ENCODE measurements at places on chromosomes 6 and 20. TPM values are rescaled to one million over a fixed set of nuclear protein-coding genes. Genes with fewer than 3 reads are reported as not detected.

Gene STMND1
- not detected for polyA plus RNA-seq

DNA sequence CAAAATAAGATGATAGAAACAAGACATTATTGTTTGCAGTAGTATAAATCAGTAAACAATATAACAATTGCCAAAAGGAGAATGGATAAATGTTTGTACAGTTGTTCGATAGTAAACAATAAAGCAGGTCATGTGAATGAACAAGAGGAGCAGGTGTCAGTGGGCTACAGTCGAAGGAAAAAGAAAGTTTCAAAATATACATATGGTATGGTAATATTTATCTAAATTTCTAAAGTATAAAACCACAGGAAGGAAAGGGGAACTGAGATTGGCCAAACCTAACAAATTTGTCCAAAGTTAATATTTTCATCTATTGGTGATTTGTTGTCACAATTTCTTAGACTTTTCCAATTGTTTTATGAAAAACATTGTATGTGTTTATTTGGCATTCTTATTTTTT is 110.9 kb downstream of the SH3BGRL2 start:
- DNase-seq, result no peak

DNA sequence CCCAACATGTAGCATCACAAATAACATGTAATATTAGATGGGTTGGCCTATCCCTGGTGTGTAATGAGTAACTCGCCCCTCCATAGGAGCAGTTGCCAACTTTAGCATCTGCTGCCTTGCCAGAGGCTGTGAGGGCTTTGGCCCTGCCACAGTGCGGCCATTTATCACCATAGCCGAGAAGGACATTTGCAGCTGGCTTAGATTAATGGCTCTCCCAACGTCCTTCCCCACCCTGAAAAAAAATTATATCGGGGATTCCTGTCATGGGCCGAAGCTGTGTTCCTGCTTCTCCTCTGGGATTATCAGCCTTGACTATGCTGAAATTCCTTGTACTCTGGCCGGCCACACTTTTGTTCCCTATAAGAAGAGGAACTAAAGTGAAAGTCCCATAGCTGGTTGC is 7.6 kb upstream of the ADIG start:
- DNase-seq, result peak; percentile 40

Gene CYP39A1
- polyA plus RNA-seq, result 1.5 TPM

Gene TNFRSF21
- polyA plus RNA-seq, result 22.9 TPM

Gene THBD
- 9.9 TPM for polyA plus RNA-seq

DNA sequence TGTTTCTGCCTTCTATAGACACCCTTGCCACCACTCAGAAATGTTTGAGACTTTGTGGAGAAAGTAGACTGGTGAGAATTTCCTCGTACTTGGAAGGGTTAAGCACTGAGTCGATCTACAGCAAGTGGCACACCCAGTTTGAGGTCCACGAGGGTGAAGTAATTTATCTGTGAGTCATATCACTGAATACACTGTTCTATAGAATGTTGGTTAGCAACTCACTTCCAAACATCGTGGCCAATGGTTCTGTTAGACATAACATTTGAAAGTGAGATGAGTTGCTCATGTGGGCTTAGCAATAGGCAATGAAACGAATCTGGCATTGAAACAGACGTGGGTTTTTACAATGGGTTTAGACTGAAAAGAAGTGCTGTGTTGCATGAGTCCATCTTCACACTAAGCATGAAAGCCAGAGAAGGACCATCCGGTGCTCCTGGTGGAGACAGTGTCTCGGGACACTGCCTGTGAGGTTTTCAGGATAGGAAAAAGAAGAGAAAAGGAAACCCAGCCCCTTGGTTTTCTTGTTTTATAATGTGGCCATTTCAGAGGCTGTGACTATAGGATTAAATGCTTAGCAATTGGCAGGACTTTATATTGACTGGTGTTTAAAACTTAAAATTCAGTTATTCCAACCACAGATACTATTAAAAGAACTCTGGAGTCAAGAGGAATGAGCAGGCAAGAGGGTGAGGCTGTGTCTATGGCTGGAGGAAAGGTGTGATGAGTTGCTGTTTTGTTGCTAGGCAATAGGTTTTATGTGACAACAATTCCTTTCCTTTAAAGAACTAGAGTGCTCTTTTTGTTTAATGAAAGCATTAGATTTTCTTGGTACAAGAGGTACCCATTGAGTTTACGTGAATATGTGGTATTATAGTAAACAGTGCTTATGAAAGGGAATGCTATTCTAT is 31.0 kb upstream of the EZR start:
- DNase-seq, result no peak

Gene TMEM239
- polyA plus RNA-seq, result not detected

DNA sequence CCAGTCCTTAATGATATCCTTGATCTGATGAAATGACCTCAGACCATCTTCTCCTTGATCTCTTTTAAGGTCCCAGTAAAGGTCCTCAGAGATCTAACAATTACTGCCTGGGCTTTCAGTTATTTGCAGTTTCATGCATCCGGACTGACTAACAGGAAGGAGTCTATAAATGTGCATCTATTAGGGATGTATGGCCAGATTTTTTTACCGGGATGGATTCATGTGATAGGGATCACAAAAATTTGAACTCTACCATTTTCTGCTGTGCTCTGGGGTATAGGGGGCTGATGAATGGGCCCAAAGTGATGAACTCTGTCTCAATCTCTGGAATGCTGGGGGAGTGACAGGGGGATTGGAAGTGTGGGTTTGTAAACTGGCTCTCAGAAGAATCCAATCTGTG is 36.2 kb upstream of the SCUBE3 start:
- DNase-seq, result no peak

- DNase-seq, result no peak
These were observed 29.9 kb upstream of the PKHD1 start for GRCh38 chr6:52117352-52117751.

- DNase-seq, result no peak
These were observed 180.8 kb upstream of the CST7 start for GRCh38 chr20:24768201-24768636.

GRCh38 chr6:132592855-132593254 is 3.3 kb upstream of the TAAR5 start:
- DNase-seq, result no peak

Gene CLPSL2
- polyA plus RNA-seq, result not detected

DNA sequence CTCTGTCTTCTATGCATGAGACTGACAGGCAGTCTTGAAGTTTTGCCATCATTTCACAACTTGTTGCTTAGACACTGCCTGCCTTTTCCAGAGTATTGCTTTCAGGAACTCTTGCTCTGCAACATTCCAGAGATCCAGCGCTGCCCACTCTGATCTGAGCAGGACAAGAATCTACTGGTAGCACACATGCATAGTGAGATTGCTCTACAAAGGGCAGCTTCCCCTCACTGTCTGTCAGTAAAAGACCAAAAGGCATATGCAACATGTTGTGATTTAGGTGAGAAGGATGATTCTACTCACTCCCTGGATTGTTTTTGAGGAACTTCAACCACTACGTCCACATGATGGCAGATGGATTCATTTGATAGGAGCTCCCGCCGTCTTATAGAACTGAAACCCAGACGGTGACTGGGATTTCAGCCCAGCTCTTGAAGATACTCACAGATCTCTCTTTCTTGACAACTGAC is 259.1 kb downstream of the ARID1B start:
- peak; percentile 35 for DNase-seq

GRCh38 chr6:11659757-11660156 is 118.8 kb downstream of the ADTRP start:
- DNase-seq, result no peak

GRCh38 chr6:16229700-16230099 is 8.7 kb upstream of the GMPR start:
- no peak for DNase-seq

Gene ULBP1
- 0.30 TPM for polyA plus RNA-seq

DNA sequence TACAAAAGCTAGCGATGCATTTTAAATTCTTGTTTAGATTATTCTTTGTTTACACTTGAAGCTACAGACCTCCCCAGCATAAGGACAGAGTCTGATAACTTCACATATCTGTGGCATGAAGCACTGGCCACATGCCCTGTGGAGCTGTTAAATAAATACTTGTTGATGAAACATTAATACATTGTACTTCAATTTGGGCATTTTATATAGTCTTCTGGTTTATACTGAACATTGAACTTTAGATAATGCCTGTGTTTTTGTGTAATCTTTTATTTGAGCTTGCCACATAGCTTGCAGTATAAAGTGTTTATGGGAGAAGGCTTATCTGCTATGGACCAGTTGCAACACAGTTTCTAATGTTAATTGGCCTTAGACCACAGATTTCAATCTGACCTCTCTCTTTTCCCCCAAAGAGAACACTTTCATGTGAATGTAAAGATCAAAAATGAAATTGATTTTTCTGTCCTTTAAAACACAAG is 48.2 kb downstream of the FRK start:
- no peak for DNase-seq

- peak; percentile 15 for DNase-seq
These were observed 336.2 kb downstream of the FOXA2 start for GRCh38 chr20:22248051-22248667.

DNA sequence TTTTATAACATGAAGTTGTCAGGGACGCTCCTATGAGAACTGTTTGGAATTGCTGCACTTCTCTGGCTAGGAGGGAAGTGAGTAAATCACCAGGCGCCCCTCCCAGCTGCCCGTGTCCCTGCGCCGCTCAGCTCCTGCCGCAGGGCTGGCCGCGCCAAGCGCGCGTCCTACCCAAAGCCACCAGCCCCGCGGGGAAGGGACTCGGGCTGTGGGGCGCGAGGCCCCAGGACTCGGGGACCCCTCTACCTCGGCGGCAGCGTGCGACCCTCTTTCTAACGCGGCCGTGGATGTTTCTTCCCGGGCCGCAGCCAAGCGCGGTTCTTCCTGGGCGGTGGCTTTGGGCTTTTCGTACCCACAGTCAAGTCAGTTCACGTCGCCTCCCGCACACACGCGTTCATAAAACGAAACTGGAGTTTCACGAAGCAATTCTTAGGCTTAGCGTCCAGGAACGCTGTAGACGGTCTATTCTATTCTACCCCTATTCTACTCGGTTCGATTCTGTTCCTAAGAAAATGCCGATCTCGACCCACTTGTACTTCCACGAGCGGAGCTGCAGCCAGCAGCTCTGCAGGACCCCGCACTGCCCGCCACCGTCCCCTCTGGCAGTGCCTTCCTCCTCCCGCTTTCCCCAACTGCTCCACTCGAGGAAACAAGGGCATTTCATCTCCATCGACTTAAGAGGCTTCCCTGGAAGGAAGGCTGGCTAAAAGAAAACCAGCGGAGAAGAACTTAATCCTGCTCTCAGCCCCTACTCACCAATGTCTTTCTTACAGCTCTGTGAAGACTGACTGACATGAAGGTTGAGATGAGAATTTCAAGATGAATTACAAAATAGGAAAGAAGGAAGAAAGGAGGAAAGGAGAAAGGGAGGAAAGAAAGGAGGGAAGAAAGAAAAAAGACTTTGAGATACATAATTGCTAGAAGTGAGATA is 15.4 kb downstream of the FOXC1 start:
- no peak for DNase-seq

Gene FAM217B
- polyA plus RNA-seq, result 22.7 TPM

GRCh38 chr6:25487012-25487411 is 165.0 kb upstream of the SCGN start:
- DNase-seq, result no peak

- no peak for DNase-seq
These were observed 203.1 kb downstream of the C6orf118 start for GRCh38 chr6:165106261-165106660.

GRCh38 chr20:57593134-57593886 is 26.9 kb downstream of the ZBP1 start:
- no peak for DNase-seq

Gene PTPN1
- polyA plus RNA-seq, result 19.3 TPM

Gene CASS4
- polyA plus RNA-seq, result 6.9 TPM

Gene RBM12
- 49.3 TPM for polyA plus RNA-seq

- DNase-seq, result no peak
These were observed 25.3 kb downstream of the SNX5 start for GRCh38 chr20:17943343-17943742.

DNA sequence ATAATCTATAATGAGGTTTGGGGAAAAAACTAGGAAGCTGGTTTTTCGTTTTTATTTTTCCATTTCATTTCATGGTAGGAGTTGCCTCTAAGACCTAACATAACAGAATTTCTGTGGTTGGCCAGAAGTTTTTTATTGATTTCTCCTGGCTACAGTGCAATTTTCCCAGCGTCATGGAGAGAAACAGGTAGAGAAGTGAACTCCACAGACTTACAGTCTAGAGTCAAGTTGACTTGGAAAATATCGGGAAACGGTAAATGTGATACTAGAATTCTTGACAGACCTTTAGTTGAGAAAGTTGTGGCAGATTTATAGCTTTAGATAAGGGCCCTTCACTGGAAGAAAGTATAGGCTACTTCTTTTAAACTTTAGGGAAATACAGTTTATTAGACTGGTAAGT is 238.3 kb downstream of the DOK5 start:
- DNase-seq, result no peak

DNA sequence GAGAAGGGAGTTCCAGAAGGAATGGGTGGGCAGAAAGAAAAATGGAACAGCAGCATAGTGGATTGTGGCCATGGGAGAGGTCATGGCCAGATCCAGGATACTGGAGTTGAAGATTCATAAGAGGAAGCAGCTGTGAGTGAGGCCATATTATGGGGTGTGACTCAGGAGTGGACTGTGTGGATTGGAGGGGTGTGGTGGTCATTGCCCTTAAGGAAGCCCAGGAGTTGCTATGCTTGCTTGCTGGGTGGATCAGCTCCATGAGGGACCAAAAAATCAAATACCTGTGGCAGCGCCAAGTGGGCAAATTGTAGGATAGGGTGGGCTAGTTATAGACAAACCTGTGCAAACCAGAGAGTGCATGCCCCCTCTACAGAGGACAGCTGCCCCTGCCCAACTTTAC is 18.3 kb downstream of the LRRC1 start:
- no peak for DNase-seq

Gene NUDT3
- 38.0 TPM for polyA plus RNA-seq

DNA sequence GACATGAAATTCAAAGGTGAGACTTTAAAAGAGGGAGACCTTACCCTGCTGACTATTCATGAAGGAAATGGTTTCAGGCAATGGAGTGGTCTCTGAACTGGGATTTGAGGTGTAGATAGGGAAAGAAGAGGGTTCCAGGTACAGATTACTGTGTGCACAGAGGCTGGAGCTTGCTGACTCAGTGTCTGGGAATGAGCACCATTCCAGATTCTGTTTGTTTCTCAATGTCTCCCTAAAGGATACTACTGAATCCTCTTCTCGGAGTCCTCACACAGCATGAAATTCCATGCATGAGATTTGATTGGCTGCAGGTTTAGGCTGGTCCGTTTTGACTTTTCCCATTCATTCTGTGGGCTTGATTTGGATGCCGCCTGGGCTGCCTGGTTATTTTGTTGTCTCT is 49.0 kb downstream of the PPP1R14C start:
- no peak for DNase-seq

DNA sequence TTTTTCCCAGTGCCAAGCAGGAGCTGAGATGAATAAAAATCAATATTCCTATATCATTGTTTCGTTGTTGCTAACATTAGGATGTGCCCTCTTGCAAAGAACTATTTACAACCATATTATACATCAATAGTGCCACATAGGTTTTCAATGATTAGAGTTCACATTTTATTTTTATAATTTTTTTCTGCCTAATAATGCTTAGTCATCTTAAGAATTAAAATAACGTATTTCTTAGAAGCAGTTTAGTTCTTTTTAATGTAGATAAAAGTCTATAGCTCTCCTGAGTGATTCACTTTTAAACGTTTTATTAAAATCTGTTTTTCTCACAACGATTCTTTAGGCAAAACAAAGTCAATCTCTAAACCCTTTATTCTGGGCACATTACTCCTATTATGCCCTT is 71.6 kb downstream of the CHD6 start:
- no peak for DNase-seq

Gene CAGE1
- polyA plus RNA-seq, result 0.06 TPM

Gene RGS17
- polyA plus RNA-seq, result 0.74 TPM

- DNase-seq, result no peak
These were observed 306.3 kb downstream of the LAMA2 start for GRCh38 chr6:129189266-129189665.

- no peak for DNase-seq
These were observed 170.7 kb upstream of the PREP start for GRCh38 chr6:105573556-105573955.
